ENCODE measurements at places on chromosomes 11 and 22.

GRCh38 chr11:31959716-31960115 lies 131.2 kb upstream of the RCN1 start:
- no peak for DNase-seq

DNA sequence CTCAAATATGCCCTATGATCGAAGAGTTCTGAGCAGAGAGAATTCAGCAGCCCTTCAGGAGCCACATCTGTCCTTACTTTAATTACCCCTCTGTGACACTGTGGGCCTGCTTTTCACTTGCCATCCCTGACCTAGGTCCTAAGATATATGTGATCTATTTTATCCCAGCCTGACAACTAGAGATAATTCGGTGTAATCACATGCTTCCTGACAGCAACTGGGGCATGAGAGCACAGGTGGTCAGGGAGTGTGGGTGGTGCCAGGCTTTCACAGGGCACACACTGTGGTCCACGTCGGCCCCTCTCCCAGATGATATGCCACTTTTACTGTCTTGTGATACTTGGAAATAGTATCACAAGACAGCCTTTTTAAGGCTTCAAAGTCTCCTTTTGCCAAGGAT lies 3.9 kb downstream of the TUBA8 start:
- DNase-seq = no peak

GRCh38 chr22:19723983-19724827 lies 866 bp downstream of the GP1BB start:
- DNase-seq = no peak

GRCh38 chr11:43845816-43846215 lies 34.8 kb upstream of the ALKBH3 start:
- no peak for DNase-seq

GRCh38 chr11:96037405-96037949 lies 113.6 kb upstream of the MTMR2 start:
- no peak for DNase-seq
